ENCODE measurements at places on chromosomes 5 and 9.

GRCh38 chr5:149069711-149070110 is 6.8 kb upstream of the SH3TC2 start:
- no peak for DNase-seq

- no peak for DNase-seq
Measured at GRCh38 chr5:20040901-20041300, 52.9 kb upstream of the CDH18 start.

DNA sequence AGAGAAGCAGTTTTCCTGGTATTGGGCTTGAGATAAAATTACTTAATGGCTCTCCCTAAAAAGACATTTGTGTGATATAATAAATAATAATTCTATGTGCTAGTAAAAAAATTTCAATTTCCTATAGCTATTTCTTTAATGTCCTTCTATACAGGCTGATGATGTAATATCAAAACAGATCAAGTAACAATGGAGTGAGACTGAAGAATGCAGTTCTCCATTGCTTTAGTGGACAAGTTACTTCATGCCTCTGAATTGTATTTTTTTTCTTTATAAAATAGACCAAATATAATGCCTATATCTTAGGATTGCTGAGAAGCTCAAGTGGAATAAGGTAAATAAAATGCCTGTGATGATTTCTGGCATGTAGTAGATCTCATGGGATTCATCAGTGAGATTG is 35.6 kb upstream of the NEURL1B start:
- DNase-seq: no peak

DNA sequence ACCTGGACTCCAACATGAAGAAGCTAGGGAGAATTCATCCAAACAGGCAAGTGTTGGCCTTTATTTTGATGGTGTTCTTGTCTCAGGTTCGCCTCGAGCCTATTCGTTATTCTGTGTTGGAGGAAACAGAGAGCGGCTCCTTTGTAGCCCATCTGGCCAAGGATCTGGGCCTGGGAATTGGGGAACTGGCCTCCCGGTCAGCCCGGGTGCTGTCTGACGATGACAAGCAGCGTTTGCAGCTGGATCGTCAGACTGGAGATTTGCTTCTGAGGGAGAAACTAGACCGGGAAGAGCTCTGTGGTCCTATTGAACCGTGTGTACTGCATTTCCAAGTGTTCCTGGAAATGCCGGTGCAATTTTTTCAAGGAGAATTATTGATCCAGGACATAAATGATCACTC is 367 bp downstream of the PCDHB4 start:
- DNase-seq: no peak

- peak; percentile 27 for DNase-seq
Measured at GRCh38 chr5:84524491-84524890, 139.8 kb upstream of the EDIL3 start.

DNA sequence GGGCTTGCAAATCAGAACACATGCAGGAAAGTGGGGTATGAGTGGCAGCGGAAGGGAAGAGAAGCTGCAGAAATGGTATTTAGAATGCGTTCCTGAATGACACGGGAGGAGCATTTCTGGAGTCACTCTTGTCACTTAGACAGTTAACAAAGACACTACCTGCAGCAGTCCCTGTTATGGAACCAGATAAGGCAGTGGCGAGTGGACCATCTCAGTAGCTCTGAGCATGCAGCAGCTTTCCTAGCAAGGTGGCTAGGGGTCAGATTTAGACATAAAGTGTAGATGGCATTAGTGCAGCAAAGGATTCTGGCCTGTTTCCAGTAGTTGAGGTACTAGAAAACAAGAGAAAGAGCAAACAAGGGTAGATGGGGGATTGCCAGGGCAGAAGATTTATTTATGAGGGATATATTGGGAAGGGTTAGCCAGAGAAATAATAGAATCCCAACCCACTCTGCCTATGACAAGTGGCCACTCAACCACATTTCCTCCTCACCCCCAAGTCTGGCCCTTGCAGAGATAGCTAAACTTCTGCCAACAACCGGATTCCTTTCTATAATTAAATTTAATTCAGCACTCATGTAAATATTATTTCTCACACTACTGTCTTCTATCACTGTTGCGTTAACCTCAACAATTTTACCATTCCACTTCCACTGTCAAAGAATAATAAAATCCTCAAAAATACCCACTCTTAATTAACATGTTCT is 201.6 kb downstream of the DCP2 start:
- DNase-seq: no peak

- DNase-seq: peak; percentile 65
Measured at GRCh38 chr9:6007770-6008168, 7.7 kb downstream of the RANBP6 start.

GRCh38 chr5:37876943-37877342 is 37.1 kb upstream of the GDNF start:
- no peak for DNase-seq

GRCh38 chr5:180468732-180469585 is 25.2 kb upstream of the CNOT6 start:
- no peak for DNase-seq

DNA sequence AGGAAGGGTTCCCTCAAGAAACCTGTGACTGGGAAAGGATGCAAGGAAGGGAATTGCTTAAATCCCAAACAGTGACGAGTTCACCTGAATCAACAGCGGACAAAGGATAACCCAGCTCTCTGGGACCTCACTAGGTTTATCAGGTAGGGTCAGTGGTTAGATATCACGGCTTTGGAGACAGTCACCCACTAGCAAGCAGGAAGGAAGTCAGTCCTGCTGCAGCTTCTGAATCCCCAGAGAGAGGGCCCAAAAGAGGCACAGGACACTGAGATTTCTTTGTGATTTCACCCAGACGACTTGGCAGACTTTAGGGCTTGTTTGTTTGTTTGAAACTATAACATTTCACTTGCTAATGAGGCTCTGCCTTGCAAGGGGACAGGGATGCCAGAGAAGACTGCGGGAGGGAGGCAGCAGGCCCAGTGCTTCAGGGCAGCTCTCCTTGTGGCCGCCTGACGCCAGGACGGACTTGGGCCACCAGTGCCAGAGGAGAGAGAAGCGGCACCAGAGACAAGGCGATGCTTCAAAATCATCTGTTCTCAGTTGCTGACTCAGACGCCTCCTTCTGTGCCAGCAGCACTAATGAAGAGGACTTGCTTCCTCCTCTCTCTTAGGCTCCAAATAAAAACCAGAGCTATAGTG is 275.6 kb upstream of the SLC30A5 start:
- no peak for DNase-seq

- DNase-seq: peak; percentile 6
Measured at GRCh38 chr5:137190031-137190430, 309.1 kb downstream of the SPOCK1 start.

DNA sequence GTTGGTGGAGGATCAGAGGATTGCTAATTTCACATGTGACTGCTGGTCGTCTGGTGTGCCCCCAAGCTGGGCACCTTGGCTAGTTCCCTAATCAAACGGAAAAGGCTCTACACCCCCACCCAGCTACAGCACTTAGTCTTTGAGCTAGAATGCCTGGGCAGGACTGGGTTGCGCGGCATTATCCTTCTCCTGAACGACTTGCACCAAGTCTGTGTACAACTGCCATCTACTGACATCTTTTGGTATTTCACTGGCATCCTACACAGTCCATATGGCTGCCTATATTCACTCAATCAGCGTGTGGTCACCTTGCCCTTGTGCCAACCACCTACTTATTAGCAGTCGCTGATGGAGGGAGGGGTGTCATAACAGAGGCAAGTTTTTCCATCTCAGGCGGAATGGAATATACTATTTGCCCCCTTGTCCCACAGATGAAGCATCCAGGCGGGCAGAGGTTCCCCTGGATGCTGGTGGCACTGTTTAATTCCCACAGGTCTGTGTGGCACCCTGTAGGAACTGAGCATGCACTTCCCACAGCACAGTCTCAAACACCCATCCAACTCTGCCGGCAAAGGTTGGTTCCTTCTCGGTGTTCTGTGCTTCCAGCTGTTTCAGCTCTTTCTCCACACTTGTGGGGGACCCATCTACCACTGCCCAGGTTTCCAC is 150.1 kb downstream of the OSTF1 start:
- peak; percentile 62 for DNase-seq

DNA sequence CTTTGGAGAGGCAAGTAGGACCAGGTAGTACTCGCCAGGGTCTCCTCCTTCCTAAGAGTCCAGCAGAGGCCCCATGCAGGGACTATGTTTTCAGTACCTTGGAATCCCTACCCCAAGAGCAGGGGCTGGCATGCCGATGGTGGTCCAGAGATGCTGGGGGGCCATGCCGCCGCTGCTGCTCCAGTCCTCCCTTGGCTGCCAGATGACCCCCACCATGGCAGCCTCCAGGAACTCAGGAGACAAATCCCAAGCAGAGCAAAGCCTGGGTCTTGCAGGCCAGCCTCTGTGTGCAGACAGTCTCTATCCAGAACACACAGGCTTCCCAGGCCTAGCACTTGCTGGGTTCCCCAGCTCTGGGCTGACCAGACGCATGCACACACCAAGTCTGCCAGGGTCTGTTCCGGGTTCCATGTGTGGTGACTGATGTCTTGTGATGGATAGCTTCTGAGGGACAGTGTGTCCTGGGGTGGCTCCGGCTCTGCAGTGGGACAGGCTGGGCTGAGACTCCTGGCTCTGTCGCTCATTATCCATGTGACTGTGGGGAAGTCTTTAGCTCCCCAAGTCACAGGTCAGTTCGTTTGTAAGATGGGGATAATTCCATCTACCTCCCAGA is 127.3 kb downstream of the CRB2 start:
- DNase-seq: no peak

DNA sequence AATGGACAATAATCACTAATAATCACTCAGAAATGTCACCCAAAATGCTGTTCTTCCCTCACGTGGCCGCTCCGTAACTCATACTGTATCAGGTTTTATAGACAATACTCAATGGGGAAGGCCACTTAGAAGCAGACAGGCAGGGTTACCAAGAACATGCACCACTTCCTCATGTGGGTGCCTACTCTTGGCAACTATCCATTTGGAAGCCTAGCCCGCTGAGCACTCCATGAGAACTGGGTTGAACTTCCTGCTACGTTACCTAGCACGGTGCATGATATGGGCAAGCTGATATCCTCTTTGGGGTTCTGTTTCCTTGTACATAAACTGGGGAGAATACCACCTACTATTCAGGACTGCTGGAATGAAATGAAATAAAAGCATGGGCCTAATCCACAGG is 14.3 kb downstream of the DAP start:
- no peak for DNase-seq

- peak; percentile 91 for DNase-seq
Measured at GRCh38 chr9:27194401-27195091, 85.5 kb downstream of the TEK start.

- DNase-seq: no peak
Measured at GRCh38 chr9:2290382-2290781, 275.2 kb downstream of the SMARCA2 start.

DNA sequence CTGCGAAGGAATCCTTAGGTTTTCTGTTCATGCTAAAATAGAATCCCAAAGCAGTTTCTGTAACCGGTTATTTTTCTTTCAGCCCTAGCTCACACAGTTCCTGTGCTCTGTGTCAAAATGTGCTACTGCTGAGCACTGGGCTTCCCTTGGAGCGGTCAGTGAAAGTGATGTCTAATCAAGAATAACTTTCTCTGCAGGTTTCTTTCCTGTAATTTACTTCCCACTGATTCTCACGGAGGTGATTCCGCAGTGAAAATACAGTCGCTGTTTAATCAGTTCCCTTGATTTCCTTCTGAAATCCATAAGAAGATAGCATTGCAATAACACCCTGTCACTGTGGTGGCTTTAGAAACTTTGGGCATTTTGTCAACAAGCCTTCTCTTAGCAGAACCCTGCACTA is 112.0 kb upstream of the ISL1 start:
- DNase-seq: no peak

DNA sequence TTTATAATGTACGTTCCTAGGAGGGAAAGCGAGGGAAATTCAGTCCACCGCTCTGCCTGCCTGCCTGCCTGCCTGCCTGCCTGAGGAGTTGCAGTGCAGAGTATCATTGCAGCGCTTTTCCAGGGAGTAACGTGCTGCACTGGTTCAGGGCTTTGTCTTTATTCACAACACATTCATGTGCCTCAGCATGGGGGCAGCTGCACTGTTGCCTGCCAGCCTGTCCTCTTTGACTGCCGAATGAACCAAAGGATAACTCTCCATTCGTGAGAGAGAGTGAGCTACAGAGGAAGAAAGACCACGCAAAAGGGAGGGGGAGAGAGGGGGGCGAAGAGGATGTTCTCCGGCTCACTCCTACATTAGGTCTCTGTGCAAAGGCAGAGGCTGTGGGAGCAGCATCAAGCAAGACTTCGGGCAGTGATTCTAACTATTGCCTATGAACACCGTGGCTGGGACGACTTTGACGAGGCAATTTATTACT is 791.2 kb downstream of the MAT2B start:
- peak; percentile 24 for DNase-seq

DNA sequence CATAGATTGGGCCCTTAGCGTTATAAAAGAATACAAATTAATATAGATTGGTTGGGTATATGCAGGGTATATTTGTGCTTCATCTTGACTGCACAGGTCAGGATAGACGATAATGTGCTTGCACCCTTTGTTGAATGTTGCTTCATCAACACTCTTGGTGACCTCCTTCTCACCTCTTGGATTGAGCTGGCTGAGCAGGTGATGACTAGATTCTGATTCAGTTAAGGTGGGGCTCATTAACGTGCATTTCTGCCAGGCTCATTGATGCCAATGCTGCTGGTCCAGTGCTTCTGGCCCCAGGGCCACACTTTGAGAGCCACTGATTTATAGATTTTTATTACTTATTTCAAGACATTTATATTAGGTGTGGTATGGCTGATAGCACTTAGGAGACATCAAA is 27.7 kb downstream of the PCSK5 start:
- DNase-seq: no peak

- peak; percentile 65 for DNase-seq
Measured at GRCh38 chr5:84564321-84565075, 179.8 kb upstream of the EDIL3 start.

GRCh38 chr9:69325409-69326212 is 596 bp downstream of the ENTREP1 start:
- no peak for DNase-seq

DNA sequence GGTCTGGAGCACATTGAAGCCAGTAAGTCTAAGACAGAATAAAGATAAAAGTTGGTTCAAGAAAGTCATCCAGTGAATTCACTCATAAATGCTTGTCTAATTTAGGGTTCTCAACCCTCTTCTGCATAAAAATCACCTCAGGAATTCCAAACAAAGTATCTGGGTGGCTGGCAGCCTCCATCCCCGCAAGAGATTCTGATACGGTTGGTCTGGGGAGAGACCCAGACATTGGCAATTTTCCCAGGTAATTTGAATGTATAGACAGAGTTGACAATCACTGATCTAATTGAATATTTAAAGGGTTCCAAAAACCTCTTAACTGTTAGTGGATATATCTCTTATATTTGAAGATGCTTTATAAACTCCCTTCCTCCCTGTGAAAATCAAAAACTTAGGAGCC is 14.9 kb downstream of the ADAMTSL1 start:
- DNase-seq: no peak

GRCh38 chr9:118976160-118976559 is 393.1 kb downstream of the BRINP1 start:
- no peak for DNase-seq

GRCh38 chr5:172055996-172056395 is 49.6 kb upstream of the FBXW11 start:
- DNase-seq: no peak

DNA sequence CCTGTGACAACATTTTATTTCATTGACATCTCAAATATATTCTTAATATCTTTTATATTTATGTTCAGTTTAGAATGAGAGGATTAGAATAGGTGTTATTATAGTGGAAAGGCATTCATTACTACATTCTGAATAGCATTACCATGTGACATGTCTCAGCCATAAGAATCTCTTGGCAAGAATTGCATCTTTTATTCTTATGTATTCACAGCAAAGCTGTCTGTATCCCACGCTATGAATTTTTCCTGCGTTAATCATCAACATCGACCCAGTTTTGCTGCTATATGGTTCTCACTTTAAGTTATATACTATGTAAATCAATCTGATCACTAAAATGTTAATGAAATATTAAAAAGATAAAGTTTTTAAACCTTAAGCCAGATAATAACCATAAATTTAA is 248.6 kb downstream of the TMEM232 start:
- peak; percentile 67 for DNase-seq
